ENCODE measurements at places on chromosomes 3 and 15.
A peak's percentile ranks its signal among the peaks of the same experiment; 100 is the strongest.

GRCh38 chr3:3627114-3627513 is 172.1 kb upstream of the LRRN1 start:
- DNase-seq = no peak

DNA sequence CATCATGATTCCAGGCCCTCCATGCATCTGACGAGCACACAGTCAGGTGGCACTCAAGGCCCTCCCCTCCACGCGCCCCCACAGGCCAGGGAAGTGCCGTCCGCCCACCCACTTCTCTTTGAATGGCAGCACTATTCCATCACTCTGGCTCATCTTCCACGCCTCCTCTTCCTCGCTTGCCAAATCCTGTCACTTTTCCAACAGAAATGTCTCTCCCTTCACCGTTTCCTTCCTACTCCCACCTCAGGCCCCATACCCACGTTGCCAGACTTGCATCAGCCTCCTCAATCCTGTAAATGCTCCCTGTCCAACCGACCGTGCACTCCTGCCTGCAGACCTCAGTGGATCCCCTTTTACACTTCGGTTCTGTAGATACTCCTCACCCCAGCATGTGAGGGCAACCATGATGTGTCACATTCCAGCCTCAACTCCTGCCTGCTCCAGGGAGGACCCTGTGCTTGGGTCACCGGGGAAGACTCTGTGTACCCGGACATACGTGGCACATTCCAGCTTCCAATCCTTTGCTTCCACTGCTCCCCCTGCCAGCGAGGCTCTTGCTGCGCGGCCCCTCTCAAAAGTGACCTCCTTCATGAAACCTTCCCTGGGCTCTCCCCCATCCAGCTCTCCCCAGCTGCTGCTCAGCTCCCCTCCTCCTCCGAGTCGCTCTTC is 29.6 kb downstream of the ADCY5 start:
- no peak for DNase-seq

- DNase-seq = no peak
Observed at GRCh38 chr15:51234176-51234927, 104.0 kb downstream of the CYP19A1 start.

- DNase-seq = peak; percentile 35
Observed at GRCh38 chr15:63501256-63502089, 2.9 kb upstream of the USP3 start.

GRCh38 chr15:101480613-101481380 is 8.7 kb downstream of the PCSK6 start:
- DNase-seq = no peak

- no peak for DNase-seq
Observed at GRCh38 chr3:163773136-163773535, 1305.2 kb downstream of the SI start.

DNA sequence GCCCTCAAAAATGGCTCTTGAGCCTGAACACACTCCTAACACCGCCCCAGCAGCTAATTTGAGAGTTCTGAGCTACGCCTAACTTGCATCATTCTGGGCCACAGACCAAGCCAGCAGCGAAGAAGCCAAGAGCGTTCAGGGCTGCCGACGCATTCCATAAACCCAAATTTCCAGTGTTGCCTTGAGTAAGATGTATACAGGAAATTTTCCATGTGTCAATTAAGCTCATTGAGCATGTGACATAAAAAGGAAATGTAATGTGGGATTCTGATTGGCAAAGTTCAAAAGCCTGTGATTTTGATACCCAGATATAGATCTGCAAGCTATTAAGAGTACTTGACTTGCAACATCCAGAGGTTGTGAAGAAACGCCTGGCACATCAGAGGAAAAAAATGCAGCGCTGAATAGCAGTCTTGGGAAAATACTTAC is 148.6 kb upstream of the NR2F2 start:
- no peak for DNase-seq

- DNase-seq = no peak
Observed at GRCh38 chr3:146178006-146178689, 17.2 kb upstream of the PLOD2 start.

DNA sequence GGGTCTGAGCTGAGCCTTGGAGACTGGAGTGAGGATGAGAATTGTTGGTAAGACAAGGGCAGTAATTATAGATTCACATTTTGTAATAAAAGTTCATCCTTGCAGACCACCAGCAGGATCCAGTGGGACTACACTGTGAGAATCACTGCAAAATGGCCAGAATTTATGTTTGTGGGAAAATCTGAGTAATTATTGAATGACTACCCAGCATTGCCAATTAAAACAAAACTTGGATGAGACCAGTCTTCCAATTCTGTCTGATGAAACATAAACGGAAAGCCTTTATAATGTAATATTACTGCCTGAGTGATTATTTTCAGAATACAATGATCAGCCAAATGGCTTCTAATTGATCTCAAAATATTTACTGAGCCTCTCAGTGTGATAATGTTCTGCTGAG is 323.3 kb upstream of the C2CD4B start:
- no peak for DNase-seq

GRCh38 chr15:73838831-73839426 is 34.4 kb upstream of the TBC1D21 start:
- no peak for DNase-seq

DNA sequence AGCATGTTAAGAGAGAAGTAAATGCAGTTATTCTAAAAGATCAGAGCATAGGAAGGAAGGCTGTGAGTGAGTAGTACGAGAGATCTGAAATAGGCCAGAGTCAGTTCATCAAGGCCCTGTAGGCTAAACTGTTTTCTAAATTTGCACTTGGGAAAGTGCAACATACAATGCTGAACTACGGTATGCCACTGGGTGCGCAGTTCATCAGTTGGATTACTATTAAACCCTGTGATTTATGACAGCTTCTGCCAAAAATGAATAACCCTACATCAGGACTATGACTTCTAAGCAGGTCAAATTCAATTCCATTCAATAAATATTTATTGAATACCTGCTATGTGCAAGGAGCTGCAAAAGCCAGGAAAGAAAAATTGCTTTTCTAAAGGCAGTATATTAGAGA is 10.8 kb downstream of the CBLB start:
- DNase-seq = no peak

GRCh38 chr3:71305231-71306206 is 278.0 kb downstream of the FOXP1 start:
- DNase-seq = no peak

GRCh38 chr3:129617381-129618185 is 11.1 kb upstream of the PLXND1 start:
- no peak for DNase-seq

GRCh38 chr3:197728487-197728886 is 8.2 kb downstream of the RUBCN start:
- no peak for DNase-seq

DNA sequence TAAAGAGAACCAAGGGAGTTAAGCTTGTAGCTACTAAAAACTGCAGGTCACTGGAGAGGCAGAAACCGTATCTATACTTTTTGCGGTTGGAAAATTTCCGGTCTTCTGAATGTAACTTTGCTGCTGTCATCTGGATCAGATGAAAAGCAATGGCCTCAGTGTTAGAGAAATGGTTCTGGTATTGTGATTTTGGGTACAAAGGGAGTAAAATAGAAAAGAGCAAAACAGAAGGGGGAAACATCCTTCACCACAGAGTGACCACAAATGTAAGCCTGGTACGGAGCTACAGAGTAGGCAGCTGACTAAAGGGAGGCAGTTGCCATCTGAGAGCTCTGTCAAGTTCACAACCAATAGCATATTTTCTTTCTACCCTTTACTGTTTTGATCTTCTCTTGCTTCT is 5.6 kb downstream of the CD96 start:
- DNase-seq = peak; percentile 48

GRCh38 chr15:101127506-101128076 is 124.3 kb downstream of the CHSY1 start:
- DNase-seq = no peak

DNA sequence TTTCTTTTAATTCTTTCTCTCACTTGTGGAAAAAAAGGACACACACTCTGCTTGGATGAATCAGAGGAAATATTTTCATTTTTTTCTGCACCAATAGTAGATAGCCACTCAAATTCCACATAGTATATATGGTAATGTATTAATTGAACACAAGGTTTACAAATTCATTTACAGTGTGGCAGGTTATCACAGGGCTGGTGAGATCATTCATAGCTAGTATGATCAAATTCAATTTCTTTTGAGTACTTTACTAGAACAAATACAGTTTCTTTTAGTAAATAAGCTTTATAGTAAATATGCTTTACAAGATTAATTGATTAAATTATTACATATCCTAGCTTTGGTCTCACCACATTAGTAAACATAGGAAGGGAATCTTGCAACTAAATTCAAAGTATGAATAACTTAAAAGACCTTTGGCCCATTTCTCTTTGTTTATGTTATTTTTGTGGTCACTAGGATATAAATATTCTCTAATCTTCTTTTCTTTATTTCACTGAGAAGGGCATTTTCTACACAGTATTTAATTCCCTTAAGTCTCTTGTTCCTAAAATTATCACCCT is 40.1 kb upstream of the PARP14 start:
- DNase-seq = no peak

GRCh38 chr3:150179330-150179729 is 208.6 kb upstream of the PFN2 start:
- no peak for DNase-seq

DNA sequence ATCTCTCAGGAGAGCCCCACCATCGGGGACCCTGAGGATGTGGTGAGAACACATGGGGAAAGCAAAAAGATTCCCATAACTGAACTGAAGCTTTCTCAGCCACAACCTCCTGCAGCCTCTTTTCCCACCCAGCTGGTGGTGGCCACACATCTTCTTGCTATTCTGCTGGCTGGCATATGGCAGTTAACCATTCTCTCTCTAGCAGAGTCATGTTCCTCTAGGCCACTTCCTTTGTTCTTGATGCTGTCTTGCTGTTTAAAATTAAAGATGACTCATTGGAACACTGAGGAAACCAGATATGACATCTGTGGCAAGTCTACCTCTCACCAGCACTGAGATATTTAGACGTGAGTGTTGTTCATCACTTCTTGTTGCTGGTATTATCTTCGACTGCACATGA is 180.3 kb upstream of the ROBO2 start:
- no peak for DNase-seq

DNA sequence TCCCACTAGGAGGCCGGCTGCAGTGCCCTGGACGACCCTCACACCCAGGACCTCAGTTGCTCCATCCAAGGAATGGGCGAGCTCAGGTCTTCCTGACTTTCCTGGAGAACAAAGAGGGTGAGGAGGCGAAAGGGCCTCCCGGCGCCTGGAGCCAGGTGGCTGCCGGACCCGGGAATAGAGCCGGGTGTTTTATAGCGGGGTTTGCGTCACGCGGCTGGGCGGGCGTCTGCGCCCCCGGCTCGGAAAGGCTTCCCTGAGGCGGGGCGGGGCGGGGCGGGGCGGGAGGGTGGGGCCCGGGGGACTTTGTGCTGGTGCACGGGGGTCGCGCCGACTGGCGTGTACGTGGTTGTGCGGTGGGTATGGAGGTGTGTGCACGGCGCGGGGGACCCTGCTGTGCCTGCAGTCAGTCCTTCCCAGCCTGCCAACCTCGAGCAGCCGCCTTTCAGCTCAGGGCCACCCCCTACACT is 4.6 kb upstream of the PRKCD start:
- no peak for DNase-seq

DNA sequence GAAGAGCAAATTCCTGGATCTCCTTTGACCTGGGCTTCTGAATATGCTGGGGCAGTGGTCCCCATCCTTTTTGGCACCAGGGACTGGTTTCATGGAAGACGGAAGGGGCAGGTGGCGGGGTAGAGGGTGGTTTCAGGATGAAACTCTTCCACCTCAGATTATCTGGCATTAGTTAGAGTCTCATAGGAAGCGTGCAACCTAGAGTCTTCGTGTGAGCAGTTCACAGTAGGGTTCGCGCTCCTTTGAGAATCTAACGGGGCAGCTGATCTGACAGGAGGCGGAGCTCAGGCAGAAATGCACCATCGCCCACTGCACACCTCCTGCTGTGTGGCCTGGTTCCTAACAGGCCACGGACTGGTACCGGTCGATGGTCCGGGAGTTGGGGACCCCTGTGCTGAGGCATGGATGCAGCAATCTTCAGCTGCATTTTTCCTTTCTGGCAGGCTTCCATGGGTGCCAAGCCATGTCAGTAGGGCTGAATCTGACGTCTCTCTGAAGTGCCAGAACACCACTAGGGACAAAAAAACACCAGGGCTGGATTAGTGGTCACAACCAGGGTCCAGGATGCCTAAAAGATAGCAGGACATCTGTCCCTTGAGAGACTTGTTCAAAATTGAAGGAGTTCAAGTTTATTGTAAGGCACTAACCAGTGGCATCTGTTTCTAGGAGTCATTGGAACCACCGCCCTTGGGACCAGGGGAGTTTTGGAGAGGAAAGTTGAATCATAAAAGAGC is 8.4 kb upstream of the GOLGB1 start:
- no peak for DNase-seq

GRCh38 chr15:99282121-99282520 is 30.8 kb downstream of the LRRC28 start:
- DNase-seq = no peak

- no peak for DNase-seq
Observed at GRCh38 chr15:58285212-58285920, 146.4 kb upstream of the LIPC start.
